Dermis lymphatic vessel endothelial cell (primary cell): ENCODE measurements at places on chromosomes 1 and 21. TPM values are rescaled to one million over a fixed set of nuclear protein-coding genes. Genes with fewer than 3 reads are reported as not detected.

Gene PRKAB2
- total RNA-seq = 4.3 and 5.0 TPM in 2 replicates

Gene ANKRD34A
- under 0.01 TPM in 2 replicates for total RNA-seq

Gene ALX3
- not detected in 2 replicates for total RNA-seq

Gene S100A7
- not detected in 2 replicates for total RNA-seq

Gene RBM11
- total RNA-seq = not detected in 2 replicates

Gene FAM151A
- not detected in 2 replicates for total RNA-seq
